ENCODE measurements at places on chromosomes 7 and 10.

- DNase-seq: no peak
Measured at GRCh38 chr10:88744002-88744401, 15.8 kb upstream of the LIPN start.

DNA sequence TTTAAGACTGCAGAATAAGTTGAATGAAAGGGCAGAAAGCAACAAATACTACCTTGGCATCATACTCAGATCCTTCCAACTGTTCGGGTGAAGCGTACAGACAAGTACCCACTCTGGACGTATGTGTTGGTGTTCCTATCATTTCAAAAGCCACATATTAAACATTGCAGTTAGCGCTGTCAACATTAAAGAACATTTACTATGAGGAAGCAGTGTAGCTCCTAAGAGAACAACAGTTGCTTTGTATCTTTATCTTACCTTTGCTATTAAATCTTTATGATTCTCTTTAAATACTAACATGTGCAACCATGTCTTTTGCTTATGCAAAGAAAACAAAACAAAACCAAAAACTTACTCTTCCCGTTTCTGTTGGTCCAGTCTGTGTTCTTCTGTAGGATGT is 2.6 kb upstream of the ANKRD61 start:
- no peak for DNase-seq

DNA sequence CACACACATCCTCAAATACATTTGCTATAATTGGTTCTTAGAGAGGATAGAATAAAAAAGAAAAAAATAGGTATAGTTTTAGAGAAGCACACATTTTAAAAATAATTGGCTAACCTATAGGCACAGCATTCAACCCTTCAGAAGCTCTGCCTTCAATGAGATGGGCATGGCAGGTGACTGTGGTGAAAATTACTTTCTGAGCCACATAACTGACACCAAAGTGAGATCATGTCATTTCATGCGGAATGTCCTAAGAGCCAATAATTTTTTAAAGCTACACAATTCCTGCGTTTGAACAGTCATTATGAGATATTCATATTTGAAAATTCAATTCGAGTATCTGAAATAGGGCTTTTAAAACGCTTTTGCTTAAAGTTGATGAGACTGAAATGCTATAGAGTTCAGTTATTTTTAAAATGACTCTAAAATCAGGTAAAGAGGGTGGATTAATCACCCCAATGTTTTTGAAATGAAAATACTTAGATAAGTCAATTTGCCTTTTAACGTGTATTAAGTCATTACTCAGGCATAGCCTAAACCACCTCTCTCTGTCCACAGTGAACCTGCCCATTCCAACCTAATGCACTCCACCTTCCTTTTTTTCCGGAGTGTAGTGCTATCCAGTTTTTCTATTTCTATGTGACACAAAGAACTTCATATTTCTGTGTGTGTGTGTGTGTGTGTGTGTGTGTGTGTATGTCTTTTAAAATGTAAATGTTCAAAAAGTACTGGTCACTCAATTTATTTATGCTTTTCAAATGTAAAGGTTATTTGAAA is 6.1 kb downstream of the RELN start:
- no peak for DNase-seq

GRCh38 chr7:69190025-69190424 is 408.2 kb upstream of the AUTS2 start:
- DNase-seq: no peak

DNA sequence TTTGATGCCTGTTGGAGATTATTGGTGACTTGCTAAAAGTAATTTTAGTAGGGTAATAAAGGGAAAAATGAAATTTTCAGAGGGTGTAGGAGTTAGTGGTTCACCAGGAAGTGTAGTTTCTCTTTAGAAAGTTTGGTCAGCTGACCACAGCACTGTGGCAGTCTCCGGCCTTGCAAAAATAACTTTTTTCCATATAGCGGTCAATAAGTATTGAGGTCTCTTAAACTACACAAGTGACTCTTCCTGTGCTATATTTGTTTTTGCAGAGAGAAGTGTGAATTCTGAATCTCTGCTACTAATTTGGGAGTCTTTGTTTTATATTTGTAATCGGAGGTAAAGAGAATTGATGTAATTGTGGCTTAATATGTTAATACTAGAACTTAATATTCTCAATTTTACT is 24.3 kb downstream of the PTPN12 start:
- no peak for DNase-seq

- no peak for DNase-seq
Measured at GRCh38 chr7:37488163-37488764, 39.6 kb upstream of the ELMO1 start.

DNA sequence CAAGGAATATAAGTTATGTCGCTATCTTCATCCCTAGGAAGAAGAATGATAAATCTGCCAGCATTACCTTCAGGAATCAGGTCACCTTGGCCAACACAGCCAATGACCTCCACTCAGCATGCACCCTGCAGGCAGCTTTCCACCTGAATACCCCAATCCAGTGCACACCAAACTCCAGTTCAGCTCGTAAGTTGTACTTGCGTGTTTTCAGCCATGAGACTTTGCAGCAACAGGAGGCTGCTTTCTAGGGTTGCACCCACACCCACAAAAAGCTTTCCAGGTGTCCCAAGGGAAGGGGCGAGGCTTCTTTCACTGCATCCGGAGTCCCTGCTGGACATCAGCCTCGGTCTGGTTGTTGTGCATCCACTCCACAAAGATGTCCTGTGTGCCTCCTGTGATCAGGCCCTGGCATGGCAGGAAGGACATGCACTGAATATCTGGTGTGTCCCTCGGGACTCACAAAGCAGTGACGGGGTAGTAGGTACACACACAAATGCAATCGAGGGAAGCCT is 282.9 kb downstream of the GRID1 start:
- DNase-seq: no peak

DNA sequence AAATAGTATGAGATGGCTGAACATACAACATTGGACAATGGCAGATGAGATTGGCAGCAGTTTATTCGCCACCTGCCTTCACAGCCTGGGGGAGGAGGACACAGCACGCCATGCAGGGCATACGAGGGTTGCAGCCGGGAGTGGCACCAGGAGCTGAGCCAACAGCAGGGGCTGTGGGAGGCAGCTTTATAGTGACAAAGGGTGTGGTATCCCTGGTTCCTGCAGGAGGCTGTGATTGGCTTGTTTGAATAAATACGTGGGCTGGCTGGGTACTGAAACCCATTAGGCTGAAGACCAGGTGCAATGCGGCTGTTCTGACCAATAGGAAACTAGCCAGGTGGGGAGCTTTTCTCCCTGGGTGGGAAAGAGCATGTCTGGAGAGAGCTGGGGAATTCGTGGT is 68.9 kb upstream of the LEP start:
- DNase-seq: no peak
